ENCODE measurements at places on chromosomes 3 and 15. TPM values are rescaled to one million over a fixed set of nuclear protein-coding genes. Genes with fewer than 3 reads are reported as not detected.

Gene CIP2A
- total RNA-seq, result 19.4 TPM

Gene CSTA
- 1.2 TPM for total RNA-seq

Gene SEMA7A
- total RNA-seq, result 3.1 TPM

Gene FAM174B
- 7.5 TPM for total RNA-seq

Gene RAB6B
- 2.4 TPM for total RNA-seq

Gene ESYT3
- 0.93 TPM for total RNA-seq

Gene ECE2
- not detected for total RNA-seq

Gene TP63
- total RNA-seq, result 0.42 TPM

Gene CCR5
- total RNA-seq, result not detected

Gene GP5
- total RNA-seq, result not detected

Gene DUOX2
- total RNA-seq, result 0.04 TPM

Gene RNU5B-1
- not detected for total RNA-seq

Gene SCN5A
- total RNA-seq, result 1.3 TPM

Gene THAP10
- total RNA-seq, result 6.7 TPM

Gene SAMMSON
- total RNA-seq, result not detected

Gene RAD18
- total RNA-seq, result 19.3 TPM

Gene SYNPR
- not detected for total RNA-seq

Gene DAZL
- total RNA-seq, result not detected

Gene ADGRG7
- total RNA-seq, result not detected

Gene COL6A5
- total RNA-seq, result not detected

Gene GOLGA8M
- not detected for total RNA-seq

Gene XCR1
- not detected for total RNA-seq

Gene EXD1
- not detected for total RNA-seq

Gene CD96
- total RNA-seq, result not detected

Gene DUOX1
- not detected for total RNA-seq

Gene IL5RA
- not detected for total RNA-seq

Gene PTPRG
- 3.2 TPM for total RNA-seq

Gene FBLN2
- 1.5 TPM for total RNA-seq

Gene GREM1
- 21.2 TPM for total RNA-seq

Gene HACD2
- 45.3 TPM for total RNA-seq

Gene GABRB3
- total RNA-seq, result 78.3 TPM

Gene CAND2
- total RNA-seq, result 0.26 TPM

Gene FEZF2
- total RNA-seq, result not detected

Gene ANKUB1
- total RNA-seq, result not detected

Gene SOX14
- not detected for total RNA-seq

Gene FRMD5
- 3.9 TPM for total RNA-seq

Gene TRIM42
- not detected for total RNA-seq

Gene BTLA
- not detected for total RNA-seq

Gene CCR2
- total RNA-seq, result not detected

Gene SPINT1
- 0.85 TPM for total RNA-seq

Gene SPATA12
- total RNA-seq, result 0.52 TPM

Gene SV2B
- total RNA-seq, result 0.03 TPM

Gene GOLGA8S
- total RNA-seq, result 0.18 TPM

Gene PLCB2
- total RNA-seq, result 1.3 TPM

Gene ITGA11
- total RNA-seq, result 2.9 TPM

Gene CTXN2
- total RNA-seq, result 0.02 TPM

All from A549 treated with DMSO at 1 μM for 4 hours (cell line).